ENCODE measurements at places on chromosomes 2 and 18.
A peak's percentile ranks its signal among the peaks of the same experiment; 100 is the strongest.

- DNase-seq, result peak; percentile 26
Measured at GRCh38 chr18:25503567-25504081, 151.7 kb upstream of the ZNF521 start.

GRCh38 chr2:8278709-8279354, 403.0 kb upstream of the ID2 start:
- no peak for DNase-seq

GRCh38 chr18:62763101-62763521, 47.8 kb downstream of the PHLPP1 start:
- DNase-seq, result peak; percentile 4

- DNase-seq, result no peak
Measured at GRCh38 chr2:163580757-163581156, 155.1 kb downstream of the FIGN start.

DNA sequence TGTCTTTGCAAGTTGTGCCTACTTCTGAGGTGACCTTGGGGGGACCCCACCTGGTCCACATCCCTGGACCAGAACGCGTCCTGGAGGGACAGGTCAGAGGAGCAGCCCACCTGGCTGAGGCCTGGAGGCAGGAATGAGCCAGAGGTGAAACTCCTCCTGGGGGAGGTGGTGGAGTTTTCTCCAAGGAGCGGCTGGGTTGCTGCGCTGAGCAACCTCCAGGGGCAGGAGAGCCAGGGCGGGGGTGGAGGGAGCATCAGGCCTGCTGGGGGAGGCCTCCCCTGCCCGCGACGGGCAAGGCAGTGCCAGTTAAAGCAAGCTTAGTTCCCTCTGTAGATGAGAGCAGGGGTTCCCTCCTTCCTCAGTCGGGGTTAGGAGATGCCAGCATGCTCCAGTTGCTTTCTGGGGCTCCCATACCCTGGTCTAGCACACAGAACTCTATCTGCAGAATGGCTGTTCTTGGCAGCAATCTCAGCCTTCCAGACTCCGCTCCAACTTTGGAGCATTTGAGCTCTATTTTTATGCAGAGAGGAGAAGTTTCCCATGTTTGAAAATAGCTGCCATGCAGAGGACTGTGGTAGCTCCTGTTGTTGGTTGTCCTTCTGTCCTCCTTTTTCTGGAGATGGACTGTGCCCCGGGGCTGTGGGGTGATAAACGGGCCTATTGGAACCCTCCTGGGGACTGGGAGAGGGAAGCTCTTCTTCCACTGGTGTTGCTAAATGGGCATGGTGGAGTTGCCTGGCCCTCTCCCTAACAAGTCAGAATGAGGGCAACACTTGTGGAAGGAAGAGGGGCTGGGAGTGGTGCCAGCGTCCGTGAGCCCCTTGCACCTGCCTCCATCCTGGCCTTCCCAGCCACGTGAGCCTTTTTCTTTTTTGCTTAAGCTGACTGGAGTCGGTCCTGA, 39.1 kb downstream of the B3GNT2 start:
- DNase-seq, result no peak

- DNase-seq, result no peak
Measured at GRCh38 chr2:132437852-132438669, 21.5 kb downstream of the GPR39 start.
